Cardiac septum (tissue), 1 donor: ENCODE measurements at places on chromosomes 3 and 15. TPM values are rescaled to one million over a fixed set of nuclear protein-coding genes. Genes with fewer than 3 reads are reported as not detected.

The WNT5A gene
- total RNA-seq, result 0.92 TPM

- no peak for DNase-seq
These were observed 44.8 kb downstream of the CEMIP start for GRCh38 chr15:80823995-80824394.

DNA sequence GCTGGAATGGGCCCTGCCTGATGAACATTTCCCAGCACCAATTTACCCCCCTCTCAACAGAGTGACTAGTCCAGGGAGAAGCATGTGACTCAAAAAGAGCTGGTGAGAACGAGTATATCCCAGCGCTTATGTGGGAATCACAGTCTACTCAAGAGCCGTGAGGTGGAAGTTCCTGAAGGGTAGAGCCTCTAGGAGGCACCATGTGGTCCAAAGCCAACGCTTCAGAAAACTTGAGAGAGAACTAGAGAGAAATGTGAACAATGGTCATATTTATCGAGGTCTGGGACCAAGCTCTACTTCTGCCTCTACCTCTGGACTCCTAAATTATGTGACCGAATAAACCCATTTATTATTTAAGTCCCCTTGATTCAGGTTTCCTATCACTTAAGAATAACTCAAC lies 111.0 kb upstream of the RAP2B start:
- DNase-seq, result no peak

DNA sequence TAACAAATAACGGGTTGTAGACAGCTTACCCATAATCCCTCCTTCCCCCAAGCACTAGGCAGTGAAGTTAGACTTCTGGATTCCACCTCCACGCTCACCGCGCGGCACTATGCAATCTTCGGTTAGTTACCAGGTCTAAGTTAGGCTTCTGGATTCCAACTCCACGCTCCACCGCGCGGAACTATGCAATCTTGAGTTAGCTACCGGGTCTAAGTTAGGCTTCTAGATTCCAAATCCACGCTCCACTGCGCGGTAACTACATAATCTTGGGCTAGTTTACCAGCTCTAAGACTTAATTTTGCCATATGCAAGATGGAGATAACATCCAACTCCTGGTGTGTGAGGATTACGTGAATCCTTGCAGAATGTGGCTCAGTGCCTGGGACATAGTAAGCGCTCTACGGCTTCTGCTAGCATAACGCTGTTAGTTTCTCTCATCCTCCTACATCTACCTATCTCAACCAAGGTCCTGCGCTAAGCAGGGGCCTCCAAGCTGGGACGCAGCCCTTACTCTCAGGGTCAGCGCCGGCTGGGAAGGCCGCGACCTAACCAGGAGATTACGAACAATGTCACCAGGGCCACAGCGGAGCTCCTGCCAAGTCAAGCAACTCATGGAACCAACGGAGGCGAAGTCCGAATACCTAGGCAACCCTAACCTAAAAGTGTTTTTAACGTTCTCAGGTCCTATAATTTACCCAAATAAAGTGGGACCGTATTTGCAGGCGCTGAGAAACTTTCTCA lies 497 bp upstream of the RPLP1 start:
- peak; percentile 81 for DNase-seq

The SLC2A2 gene
- not detected for total RNA-seq

DNA sequence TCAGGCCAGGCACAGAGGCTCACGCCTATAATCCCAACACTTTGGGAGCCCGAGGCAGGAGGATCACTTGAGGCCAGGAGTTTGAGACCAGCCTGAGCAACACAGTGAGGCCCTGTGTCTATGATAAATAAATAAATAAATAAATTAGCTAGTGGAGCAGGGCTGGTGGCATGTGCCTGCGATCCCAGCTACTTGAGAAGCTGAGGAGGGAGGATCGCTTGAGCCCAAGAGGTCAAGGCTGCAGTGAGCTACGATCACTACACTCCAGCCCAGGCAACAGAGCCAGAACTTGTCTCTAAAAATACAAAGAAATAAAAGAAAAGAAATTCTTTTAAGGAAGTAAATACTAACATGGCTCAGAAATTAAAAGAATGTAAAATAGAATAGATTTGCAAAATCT lies 91.8 kb downstream of the LIPC start:
- peak; percentile 51 for DNase-seq

The VIPR1 gene
- 0.89 TPM for total RNA-seq

DNA sequence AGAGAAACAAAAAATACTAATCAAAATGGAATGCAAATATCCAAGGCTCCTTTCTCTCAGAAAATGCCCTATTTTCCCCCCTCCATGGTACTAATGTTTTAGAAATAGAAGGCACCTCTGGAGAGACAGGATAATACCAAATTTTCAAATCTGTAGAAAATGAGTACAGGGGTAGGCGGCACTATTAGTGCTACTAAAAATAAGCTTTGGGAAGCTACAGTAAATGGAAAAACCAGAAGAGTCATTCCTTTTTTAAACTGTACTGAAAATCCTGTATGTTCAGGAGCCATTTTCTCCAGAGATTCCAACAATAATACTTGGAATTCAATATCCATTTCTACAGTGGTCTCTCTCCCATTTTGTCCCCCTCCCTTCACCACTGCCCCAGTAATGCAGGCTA lies 320.8 kb downstream of the RORA start:
- DNase-seq, result no peak

The DPPA2 gene
- total RNA-seq, result not detected

GRCh38 chr3:38154625-38155255 lies 10.6 kb upstream of the OXSR1 start:
- DNase-seq, result no peak

GRCh38 chr15:68559345-68560310 lies 19.2 kb upstream of the CORO2B start:
- peak; percentile 93 for DNase-seq

- no peak for DNase-seq
These were observed 61.2 kb upstream of the MCF2L2 start for GRCh38 chr3:183489455-183490210.

GRCh38 chr3:144683065-144683464 lies 711.4 kb downstream of the DIPK2A start:
- DNase-seq, result no peak

DNA sequence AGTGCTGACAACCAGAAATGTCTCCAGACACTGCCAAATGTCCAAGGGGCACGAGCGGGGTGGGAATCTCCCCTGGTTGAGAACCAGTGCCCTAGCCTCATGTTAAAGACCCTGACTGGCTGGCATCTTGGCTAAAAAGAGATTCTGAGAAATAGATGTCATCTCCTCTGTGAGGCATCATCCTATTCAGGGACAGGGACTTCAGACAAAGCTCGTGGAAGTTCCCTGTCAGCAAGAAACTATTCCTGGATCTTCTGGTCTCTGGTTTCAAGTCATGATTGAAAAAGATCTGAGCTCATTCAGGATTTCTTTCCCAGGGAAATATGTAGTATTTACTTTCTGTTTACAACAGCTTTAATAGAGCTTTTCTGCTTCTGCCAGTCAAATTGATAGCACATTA lies 10.8 kb downstream of the WDR5B start:
- no peak for DNase-seq

DNA sequence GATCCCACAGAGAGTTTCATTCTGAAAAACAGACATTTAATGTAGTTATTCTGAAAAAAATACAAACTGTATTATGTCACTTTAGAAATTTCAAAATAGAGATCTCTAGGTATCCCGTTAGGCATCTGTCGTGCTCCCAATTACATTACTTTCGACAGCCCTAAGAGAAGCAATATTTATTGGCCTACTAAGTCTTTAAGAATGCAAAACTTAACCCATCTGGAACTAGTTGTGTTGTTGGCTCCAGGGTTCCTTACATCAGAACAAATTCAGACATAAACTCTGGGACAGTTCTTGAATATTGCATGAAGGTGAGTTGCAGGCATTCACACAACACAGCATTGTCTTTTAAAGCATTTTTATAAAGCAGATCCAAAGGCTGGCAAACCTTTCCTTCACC lies 498.4 kb downstream of the FHIT start:
- DNase-seq, result no peak

- DNase-seq, result no peak
These were observed 1.2 kb downstream of the ZNF770 start for GRCh38 chr15:34986771-34987480.

DNA sequence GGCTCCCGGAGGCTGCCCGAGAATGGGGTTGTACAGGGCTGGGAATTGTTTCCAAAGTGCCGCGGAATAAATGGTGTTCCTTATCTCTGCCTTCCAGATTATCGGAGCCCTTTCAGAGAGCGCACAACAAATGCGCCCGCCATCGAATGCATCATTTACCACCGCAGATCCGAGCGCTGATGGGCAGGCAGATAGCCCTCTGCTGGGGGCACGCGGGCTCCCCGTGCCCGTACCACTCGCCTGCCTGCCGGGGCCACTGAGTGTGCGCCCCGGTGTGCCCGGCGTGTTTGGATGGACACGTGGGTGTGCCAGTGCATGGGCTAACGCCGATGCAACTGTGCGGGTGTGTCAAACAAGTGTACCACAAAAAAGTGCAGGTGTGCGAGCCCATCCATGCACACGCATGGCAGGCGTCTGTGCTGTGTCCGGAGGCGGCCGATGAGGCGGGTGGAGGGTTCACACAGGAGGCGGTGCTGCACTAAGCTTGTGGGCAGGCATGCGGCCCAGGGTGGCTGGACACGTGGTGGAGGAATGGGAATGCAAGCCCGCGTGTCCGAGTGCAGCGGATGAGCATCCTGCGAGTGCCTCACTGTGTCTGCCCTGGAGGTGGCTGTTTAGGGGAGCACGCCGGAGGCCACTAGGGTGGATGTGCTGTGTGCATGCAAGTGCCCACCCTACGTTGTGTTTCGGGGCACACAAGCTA lies 3.8 kb upstream of the GATA2 start:
- peak; percentile 57 for DNase-seq

The FMN1 gene
- total RNA-seq, result 2.2 TPM

The SFMBT1 gene
- 14.7 TPM for total RNA-seq

The CCR2 gene
- 1.3 TPM for total RNA-seq

The PTH1R gene
- total RNA-seq, result 5.4 TPM

The RFC4 gene
- total RNA-seq, result 6.4 TPM

GRCh38 chr3:78832785-78833204 lies 935.0 kb downstream of the ROBO1 start:
- DNase-seq, result no peak

DNA sequence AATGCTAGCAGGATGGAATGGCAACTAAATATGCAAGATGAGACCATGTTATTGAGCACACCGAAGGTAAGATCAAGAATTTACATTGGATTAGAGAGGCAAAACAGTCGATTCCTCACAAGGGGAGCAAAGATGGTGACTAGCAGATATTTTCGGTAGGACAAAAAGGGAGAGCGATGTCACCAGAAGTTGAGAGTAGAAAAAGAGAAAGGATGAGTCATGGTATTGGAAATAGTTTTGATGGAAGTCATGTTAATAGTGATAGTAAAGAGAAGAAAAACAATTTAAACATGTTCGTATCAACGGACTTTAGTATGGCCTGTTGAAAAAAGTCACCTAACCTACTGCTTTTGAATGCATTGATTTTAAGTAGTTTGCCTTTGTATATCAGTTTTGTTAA lies 55.0 kb downstream of the UBE2E2 start:
- no peak for DNase-seq

- DNase-seq, result peak; percentile 80
These were observed 70.5 kb upstream of the ATP10A start for GRCh38 chr15:25933456-25934158.

The ROPN1 gene
- not detected for total RNA-seq

DNA sequence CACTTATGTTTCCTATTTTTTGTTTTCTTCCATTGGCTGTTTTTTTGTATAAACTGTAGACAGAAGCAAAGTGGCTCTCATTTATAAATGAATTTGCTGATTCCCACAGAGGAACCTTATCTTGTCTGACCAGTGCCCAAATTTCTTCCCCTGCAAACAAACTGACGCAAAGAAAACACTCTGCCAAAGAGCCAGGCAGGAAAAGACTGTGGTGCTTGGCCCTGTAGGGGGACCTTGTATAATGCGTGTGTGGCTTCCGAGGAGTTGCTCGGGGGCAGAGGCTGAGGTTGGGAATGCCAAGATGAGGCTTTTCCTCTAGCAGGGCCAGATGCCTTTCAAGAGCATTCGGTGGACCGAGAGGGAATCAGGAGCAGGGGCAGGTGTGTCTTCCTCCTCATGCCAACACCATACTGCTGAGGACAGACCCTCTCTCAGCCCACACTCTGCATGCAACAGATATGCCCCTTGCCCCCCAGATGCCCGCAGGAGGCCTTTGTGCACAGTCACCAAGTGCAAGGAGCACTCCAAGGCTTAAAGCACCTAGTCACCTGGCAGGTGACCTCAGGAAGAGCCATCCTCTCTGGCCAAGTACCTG lies 104.3 kb upstream of the ABHD17C start:
- DNase-seq, result no peak

The SLC27A2 gene
- not detected for total RNA-seq

The CCDC9B gene
- total RNA-seq, result 178 TPM

The POLR2M gene
- 80.8 TPM for total RNA-seq

The C3orf49 gene
- total RNA-seq, result not detected

DNA sequence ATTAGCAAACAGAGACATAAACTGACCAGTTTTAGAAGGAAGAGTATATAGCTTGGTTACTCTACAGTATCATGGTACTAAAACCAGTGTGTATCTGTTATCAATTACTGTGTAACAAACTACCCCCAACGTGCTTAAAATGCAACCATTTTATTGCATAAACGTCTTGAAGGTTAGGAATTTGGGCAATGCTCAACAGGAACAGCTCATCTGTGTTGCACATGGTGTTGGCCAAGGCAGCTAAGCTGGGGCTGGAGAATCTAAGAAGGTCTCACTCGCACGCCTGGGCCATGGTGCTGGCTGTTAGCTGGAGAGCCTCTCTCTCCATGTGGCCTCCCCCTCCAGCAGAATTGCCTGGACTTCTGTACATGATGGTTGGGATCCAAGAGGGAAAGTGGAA lies 81.2 kb upstream of the THBS1 start:
- DNase-seq, result no peak

DNA sequence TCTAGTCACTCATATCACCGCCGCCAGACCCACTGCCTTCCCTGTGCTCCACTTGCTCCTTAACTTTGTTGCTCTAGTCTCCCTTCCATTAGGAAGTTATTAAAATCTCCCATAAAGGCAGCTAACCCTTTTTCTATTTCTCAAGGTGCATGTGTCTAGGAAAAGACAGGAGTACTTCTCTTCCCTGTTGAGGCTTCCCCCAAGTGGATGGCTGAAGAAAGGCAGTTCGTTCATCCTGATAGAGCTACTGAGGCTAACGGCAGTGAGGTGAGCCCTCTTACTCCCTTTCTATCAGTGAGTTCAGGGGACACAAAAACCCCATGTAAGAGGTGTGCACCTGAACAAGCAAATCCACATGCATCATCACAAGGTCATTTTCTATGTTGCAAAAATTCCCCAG lies 397.8 kb downstream of the IGSF11 start:
- DNase-seq, result no peak
